ENCODE measurements at places on chromosomes 1 and 21.

DNA sequence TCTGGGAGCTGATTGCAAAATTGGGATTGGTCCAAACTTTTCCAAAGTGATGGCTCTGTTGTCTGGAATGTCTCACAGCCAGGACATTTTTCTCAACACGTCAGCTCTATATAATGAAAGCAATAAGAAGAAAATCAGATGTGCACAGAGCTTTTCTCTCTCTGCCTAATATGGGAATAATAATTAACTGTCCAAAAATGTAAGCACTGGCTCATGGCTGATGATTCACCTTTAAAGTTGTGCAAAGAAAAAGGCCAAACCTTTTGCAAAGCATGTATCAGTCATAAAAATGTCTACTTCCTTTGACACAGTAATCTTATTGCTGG, 30.4 kb downstream of the ZNF281 start:
- no peak for DNase-seq

DNA sequence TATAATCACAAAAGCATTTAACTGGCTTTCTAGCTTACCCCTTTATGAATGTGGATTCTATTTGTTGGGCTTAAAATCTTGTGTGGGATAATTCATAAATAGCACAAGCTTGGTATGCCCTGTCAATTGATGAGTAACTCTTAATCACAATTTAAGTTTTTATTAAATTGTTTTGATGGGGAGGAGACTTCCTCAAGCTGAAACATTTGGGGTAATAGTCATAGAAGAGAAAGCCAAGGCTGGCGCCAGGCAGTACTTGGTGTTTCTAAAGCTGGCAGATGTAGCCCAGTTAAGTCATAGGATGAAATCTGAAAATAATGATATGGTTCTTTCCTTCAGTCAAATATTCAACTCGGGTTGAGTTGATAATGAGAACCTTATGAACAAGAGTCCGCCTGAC, 167.2 kb downstream of the FMN2 start:
- no peak for DNase-seq

DNA sequence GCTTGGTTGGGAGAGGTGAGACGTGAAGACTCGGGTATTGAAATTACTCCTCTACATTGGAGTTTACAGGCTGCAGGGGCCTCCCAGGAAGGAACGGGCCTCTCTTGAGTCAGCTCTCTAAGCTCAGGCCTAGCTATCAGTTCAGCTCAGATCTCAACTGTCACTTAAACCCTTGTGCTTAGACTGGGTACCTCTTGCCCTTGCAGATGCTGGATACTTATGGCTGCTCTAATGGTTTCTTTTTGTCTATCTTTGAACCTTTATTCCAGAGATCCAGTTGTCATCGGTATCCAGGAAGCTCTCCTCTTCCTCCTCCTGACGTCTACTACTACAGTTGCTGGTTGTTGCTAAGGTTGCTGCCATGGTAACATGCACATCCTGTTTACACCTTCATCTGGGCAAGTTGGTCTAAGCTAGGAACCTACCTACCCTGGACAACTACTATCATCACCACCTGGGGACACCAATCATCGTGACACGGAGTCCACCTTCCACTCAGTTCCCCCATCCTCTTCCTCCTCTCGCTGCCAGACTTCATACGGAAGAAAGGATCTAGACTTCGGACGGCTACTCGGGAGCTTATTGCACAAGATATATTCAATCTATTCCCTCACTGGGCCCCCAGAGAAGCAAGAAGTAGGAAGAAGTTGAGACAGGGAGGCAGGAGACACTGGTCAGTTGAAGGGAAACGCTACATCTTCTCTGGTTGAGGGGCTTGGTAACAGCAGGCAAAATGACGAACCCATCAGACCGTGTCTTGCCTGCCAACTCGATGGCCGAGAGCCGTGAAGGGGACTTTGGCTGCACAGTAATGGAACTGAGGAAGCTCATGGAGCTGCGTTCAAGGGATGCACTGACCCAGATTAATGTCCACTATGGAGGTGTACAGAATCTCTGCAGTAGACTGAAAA, 56.1 kb downstream of the ATP2B4 start:
- no peak for DNase-seq

DNA sequence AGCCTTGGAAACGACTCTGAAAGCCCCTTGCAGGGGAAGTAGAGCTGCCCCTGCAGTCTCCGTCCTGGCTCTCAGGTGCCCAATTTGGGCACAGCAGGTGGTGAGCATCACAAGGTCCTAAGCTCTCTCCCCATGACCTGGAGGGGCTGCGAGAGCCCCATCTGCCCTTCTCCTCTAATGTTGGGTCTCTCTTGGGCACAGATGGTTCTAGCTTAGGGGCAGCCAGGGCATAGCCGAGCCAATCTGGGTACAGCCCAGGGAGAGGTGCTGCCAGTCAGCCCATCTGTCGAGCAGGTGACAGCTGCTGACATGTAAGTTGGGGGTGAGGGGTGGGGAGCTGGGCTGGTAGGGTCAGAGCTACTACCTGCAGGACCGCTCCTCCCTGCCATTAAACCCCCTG, 50.7 kb downstream of the SYT2 start:
- DNase-seq: no peak

GRCh38 chr1:178010674-178011464, 41.0 kb upstream of the SEC16B start:
- no peak for DNase-seq

DNA sequence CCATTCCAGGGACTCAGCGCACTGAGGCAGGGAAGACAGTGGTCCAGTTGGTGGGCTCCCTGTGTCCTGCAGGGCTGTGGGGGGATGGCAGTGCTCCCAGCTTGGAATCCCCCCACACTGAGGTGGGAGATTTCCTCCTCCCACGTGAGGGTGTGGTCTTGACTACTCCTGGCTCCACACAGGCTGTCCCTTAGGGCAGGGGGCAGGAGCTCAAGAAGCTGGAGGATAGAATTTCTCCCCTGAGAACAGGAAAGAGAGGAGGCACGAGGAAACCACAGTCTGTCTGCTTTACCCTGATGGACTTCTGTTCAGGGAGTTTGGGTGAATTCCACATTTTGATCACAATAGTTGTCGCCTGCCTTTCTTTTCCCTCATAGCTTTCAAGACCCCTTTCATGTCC, 62.1 kb downstream of the CACNA1E start:
- no peak for DNase-seq

DNA sequence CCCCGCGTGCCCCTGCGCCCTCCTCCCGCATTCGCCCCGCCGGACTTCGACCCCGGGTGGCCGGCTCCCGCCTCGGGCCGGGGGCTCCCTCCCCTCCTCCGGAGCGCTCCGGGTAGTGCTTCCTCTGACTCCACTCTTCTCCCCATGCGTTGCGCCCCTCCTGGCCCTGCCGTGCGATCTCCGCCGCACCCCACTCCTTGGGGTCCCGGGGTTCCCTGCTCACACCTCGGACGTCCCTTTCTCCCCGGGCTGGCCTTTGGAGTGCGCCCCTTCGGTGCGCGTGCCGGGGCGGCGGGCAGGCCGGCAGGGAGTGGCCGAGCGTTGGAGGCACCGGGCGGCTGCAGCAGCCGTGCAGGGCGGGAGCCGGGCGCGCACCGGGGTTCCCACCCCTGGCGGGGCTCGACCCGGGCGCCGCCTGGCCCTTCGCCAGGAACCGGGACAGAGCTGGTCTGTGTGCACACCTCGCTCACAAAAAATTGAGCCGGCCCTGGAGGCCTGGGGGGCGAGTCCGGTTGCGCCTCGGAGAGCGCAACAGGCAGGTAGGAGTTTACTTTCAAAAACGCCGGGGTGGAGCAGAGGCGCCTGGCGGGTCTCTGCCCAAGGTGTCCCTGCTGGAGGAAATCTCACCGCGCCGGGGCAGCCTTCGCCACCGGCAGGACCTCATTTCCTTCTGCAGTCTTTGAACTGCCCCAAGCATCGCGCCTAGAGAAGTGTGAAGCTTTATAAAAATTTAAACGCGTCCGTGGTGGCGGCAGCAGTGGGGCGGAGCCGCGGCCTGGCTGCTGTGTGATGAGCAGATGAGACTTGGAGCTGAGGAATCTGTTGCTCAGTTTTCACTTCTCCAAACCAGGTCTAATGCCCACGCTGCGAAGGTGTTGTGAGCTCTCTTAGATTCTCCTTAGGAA, 650 bp downstream of the VANGL1 start:
- no peak for DNase-seq

Measured in putamen (tissue), 1 donor.